ENCODE measurements at places on chromosomes 7 and 10.

DNA sequence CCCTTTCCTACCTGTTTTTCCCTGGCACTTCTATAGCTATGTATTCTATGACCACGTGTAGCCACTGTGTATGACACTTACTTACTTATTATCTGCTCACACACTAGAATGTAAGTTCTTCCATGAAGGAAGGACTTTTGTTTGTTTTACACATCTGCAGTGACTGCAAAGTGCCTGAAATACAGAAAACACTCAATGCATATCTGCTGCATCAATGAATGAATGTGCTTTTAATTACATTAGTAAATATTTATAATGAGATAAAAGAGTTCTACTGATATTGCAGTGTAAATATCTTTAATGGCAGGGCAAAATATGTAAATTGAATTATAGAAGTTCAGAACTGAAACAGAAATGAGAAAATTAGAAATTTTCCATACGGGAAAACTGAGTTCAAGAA, 43.5 kb upstream of the CDC14C start:
- DNase-seq = no peak

GRCh38 chr7:143439866-143440265, 3.4 kb upstream of the TAS2R60 start:
- no peak for DNase-seq

- DNase-seq = peak; percentile 32
Measured at GRCh38 chr10:61000769-61001730, 57.1 kb upstream of the RHOBTB1 start.

DNA sequence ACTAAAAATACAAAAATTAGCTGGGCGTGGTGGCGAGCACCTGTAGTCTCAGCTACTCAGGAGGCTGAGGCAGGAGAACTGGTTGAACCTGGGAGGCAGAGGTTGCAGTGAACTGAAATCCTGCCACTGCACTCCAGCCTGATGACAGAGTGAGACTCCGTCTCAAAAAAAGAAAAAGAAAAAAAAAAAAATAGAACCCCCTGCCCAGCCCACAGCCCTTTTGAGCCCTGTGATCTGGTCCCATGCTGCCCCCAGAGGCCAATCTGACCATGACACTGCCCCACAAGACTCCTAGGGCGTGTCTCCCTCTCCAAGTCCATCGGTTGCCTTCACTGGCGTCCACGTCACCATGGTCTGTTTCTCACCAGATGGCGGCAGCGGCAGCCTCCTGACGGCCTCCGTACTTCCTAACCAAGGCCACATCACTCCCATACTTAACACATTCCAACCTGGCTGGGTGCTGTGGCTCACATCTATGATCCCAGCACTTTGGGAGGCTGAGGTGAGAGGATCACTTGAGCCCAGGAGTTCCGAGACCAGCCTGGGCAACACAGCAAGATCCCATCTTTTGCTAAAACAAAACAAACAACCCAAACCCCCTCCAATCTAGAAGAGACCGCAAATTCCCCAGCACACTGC, 18.0 kb downstream of the STX1A start:
- DNase-seq = peak; percentile 55

GRCh38 chr7:151078233-151079040, 2.2 kb downstream of the FASTK start:
- DNase-seq = peak; percentile 48

Data from LHCN-M2 (cell line).